NCI-H2029 treated with DMSO at 0.1 percent for 48 hours (cell line): ENCODE measurements at places on chromosomes 16 and 17.
A peak's percentile ranks its signal among the peaks of the same experiment; 100 is the strongest.

- DNase-seq, result no peak
Observed at GRCh38 chr17:57429966-57430365, 173.6 kb downstream of the MSI2 start.

GRCh38 chr16:81629896-81630634 lies 149.0 kb upstream of the PLCG2 start:
- DNase-seq, result no peak

- DNase-seq, result no peak
Observed at GRCh38 chr17:61986898-61987297, 59.1 kb upstream of the INTS2 start.

DNA sequence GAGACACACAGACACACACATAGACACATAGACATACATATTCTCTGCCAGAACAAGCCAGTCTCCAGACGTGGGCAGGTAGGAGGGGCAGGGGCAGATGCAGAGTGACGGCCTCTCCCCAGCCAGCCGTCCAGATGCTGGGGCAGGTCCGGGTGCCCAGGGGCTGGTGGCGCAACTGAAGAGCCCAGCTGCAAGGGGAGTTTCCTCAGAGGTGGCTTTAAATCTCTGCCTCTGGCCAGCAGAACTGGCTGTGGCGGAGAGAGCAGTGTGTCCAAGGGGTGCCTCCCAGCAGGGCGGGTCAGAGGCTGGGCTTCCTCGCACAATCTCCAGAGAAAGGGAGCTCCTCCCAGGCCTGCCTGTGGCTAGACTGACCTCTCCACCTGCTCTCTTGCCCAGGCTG lies 9.4 kb upstream of the GCGR start:
- DNase-seq, result no peak

GRCh38 chr17:58305626-58306025 lies 23.0 kb downstream of the TSPOAP1 start:
- no peak for DNase-seq

DNA sequence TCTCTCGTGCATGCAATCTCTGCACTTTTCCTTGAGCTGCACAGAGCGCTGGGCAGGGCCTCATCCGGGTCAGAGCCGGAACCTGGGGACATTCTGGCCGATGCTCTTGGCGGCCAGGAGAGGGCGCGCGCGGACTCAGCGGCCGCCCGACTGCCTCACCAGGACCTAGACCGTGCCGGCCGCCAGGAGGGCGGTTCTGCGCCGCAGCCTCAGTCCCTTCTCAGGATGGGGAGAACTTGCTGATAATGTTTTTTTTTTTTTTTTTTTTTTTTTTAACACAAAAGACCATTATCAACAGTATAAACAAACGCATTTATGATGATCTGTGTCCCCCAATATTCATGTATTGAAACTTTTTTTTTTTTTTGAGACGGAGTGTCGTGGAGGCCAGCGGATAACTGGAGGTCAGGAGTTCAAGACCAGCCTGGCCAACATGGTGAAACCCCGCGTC lies 8.1 kb upstream of the FLYWCH2 start:
- DNase-seq, result peak; percentile 43

DNA sequence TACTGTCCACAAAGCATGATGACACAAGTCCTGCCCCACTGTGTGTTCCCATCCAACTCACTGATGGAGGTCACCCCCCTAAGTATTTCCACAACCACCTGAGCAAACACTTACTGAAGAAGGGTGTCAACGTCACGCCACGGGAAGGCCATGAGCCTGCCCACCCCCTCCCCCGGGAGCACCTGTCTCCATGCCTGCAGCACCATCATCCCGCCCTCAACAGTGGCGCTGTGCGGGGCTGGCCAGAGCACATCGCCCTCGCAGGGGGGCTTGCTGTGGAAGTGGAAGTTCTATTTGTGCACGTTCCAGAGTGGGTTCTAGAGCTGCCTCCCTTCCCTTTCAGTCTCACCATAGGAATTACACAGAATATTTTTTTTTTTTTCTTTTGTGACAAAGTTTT lies 4.3 kb upstream of the MBTPS1 start:
- no peak for DNase-seq

DNA sequence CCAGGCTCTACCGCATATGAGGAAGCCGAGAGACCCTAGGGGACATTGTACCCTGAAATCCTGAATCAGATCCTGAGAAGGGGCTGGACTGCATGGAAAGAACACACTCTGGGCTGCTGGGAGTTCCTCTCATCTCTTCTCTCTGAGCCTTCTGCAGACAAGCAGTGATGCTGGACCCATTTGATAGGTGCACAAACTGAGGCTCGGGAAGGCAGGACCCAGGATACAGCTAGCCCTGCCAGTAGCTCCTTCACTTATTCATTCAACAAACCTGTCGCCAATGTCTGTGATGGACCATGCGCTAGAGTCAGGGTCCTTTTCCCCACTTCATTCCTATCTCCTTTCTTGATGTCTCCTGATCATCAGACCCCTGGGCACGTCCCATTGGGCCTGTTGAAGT lies 1.9 kb downstream of the SBK1 start:
- no peak for DNase-seq

- no peak for DNase-seq
Observed at GRCh38 chr16:70574595-70575271, 51.1 kb downstream of the SF3B3 start.

DNA sequence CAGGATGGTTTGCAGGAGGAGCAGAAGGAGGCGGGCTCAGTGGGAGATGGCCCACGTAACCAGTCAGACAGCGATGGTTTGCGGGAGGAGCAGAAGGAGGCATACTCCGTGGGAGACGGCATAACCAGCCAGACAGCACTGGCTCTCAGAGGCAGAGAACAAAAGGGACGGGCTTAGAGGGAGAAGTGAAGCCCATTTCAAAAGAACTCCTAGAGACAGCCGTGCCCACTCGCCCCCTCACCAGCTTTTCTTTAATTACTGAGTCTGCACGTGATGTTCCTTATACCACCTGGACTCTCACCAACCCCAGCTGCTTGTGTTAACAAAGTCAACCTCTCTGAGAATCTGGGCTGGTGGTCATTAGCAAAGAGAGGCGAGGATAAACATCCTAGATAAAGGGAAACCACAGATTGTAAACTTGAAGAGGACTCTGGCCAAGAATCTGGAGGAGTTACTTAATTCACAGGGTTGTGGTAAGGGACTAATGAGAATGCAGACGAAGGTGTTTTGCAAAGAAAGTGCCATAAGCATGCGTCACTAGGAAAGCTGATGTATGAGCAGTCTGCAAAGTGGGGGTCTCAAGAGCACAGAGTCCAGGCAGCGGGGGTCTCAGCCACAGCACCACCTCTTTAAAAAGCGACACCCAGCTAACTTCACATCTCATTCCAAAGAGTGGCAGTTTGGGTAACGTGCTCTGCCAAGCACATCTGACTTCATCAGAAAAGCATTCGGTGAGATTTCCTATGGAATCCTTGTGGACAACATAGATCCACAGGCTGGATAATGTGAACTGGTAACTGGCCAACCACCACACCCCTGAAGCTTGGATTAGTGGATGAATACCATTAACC lies 51.7 kb downstream of the NXN start:
- no peak for DNase-seq

GRCh38 chr17:50460831-50461526 lies 7.7 kb downstream of the CHAD start:
- no peak for DNase-seq

DNA sequence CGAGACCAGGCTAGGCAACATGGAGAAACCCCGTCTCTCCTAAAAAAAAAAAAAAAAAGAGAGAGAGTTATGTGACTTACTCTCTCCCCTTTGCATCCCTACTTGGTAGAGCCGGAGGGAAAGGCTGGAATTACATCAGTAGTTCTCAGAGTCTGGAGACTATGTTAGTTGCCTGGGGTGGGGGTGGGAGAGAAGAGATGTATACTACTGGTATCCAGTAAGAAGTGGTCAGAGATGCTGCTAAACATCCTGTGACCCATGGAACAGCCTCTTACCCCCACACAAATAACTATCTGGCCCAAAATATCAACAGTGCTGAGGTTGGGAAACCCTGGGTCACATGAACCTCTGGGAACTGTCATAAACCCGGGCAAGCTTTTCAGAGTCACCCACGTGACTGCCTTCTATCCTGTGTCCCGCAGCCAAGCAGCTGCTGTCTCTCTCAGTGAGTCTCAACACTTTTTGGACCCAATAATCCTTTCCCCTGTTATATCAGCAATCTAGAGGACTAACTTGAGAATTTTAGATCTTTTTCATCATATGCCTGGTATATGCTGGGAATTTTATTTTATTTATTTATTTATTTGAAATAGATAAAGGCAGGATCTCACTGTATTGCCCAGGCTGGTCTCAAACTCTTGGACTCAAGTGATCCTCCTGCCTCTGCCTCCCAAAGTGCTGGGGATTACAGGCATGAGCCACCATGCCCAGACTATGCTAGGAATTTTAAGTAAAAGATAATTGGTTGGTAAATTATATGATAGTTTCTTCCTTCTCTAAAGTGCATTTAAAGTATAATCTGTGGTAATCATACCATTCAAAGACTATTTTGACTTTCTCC lies 8.7 kb downstream of the EIF1 start:
- DNase-seq, result no peak

DNA sequence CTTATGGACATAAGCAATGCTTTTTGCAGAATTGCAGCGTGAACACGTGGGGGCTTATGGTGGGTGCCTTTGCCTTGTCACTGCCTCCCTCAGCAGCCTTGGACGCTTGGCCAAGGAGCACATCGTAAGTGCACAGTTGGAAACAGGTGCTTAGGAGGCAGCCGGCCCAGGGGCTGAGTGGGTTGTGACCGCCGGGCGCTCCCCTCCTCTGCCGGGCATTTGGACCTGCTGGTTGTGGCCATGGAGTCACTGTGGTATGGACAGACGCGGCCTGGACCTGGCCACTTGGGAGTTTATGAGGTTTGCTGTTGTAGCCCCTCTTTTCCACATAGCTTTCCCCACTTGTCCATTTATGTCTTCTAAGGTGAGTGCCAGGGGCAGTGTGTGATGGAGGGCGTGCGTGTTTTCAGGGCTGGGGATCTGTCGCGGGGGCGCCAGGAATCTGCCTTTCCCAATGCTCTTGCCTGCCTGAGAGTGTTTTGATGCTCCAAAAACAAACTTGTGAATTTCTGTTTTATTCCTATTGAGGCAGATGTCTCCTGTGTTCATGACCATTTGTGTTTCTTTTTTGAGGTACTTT lies 49.2 kb downstream of the PDPK1 start:
- no peak for DNase-seq

GRCh38 chr17:45759761-45760160 lies 24.4 kb upstream of the CRHR1 start:
- DNase-seq, result no peak

GRCh38 chr17:7056386-7056785 lies 12.5 kb upstream of the SLC16A11 start:
- DNase-seq, result no peak

DNA sequence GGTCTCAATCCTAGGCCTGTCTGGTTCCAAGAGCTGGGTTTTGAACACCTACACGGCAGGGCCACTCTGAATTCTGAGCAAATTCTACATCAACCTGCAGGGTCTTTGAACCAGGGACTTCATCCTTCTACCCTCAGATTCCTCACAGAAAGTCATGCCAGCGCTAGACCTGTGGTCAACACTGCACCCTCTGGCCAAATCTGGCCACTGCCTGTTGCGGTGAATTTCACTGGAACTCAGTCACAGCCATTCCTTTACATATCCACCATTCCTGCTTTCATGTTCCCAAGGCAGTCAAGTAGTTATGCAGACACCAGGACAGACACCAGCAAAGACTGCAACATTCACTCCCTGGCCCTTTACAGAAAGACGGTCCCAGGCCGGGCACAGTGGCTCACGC lies 144.6 kb downstream of the C16orf95 start:
- no peak for DNase-seq

DNA sequence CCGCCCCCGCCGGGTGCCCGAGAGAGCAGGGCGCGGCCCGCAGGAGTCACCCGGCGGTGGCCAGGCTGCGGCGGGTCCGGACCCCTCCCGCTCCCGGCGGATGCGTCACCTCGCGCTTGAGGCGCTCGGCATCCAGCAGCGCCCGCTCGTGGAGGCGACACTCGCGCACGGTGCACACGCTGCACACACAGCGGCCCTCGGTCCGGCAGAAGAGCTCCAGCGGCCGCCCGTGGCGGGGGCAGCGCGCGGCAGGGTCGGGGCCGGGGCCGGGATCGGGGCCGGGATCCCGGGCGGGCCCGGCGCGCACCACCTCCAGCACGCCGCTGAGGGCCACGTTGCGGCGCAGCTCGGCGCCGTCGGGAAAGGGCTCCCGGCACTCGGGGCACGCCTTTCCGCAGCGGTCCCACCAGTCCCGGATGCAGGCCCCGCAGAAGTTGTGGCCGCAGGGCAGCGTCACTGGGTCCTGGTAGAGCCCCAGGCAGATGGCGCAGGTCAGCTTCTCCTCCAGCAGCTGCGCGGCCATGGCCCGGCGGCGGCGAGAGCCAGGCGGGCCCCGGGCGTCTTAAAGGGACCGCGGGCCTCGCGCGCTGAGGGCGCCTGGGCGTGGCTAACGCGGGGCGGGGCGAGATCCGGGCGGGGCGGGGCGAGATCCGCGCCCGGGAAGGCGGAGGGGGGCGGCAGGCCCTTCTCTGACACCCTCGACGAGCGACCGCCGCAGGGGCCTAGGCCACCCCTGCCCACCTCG lies at the start of gene TRIM65:
TRIM65 (minus strand) TSS at position 537 of the 745 bp plus-strand sequence; CDS start at position 523, 14 bp downstream.
- no peak for DNase-seq

DNA sequence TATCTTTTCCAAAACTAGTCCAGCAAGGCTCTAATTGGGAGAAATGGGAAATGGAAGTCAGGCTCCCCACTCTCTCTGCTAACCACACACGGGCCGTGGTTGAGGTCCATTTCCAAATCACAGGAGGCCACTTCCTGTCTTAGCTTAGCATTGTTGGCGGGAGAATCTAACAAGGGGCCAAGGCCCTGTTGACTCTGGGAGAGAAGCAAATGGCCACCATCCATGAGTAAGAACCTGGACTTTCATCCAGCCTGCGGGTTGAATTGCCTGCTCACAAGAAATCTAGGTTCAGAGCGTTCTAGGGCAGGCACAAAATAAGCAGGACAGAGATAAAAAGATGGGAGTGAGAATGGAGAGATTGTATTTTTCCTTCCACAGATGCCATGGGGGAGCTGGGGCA lies 5.7 kb downstream of the FAM20A start:
- no peak for DNase-seq

DNA sequence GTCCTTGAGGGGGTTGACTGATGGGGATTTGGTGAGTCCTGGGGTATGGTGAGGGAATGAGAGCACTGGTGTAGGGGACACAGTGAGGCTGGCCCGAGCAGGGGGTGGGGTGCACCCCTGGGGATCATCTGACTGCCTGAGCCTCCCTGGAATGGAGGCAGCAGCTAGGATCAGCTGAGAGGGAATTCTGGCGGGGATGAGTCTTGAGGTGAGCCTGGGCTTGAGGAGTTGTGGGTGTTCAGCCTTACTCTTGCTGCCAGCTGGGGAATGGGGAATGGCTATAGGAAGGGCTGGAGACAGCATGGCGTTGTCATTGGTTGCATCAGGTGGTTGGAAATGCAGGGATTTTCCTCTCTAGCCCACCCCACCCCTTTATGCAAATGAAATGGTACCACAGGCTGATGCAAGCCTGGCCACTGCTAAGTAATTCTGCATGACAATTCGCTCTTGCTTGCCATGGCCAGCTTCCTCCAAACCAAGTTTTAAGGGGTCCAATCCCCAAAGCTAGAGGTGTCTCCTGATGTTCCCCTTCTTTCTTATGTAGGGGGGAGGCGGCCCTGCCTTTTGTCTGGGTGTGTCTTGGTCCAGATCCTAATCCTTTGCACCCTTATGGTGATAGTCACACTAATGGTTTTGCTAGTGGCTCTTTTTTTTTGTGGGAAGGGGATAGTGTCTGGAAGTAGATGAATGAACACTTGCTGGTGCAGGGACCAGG lies 7.5 kb downstream of the NFE2L1 start:
- DNase-seq, result no peak

GRCh38 chr16:87490096-87490798 lies 2.6 kb downstream of the ZCCHC14 start:
- DNase-seq, result no peak
